ENCODE measurements at places on chromosomes 16 and 17.

GRCh38 chr17:77455111-77455890 is 314.5 kb downstream of the SEC14L1 start:
- no peak for DNase-seq

GRCh38 chr17:56994009-56994792 is 16.3 kb downstream of the SCPEP1 start:
- no peak for DNase-seq

- peak; percentile 99 for DNase-seq
Measured at GRCh38 chr17:35433075-35433894, 985 bp upstream of the SLFN12 start.

GRCh38 chr17:80220054-80220735 is at the start of the genes SGSH and SLC26A11:
Gene SGSH (minus strand): TSS chr17:80220333. CDS start chr17:80220313, 20 bp downstream.
Gene SLC26A11 (plus strand): TSS chr17:80220427. CDS start chr17:80221561, 1,134 bp downstream.
- no peak for DNase-seq

GRCh38 chr16:8375232-8375587 is 215.1 kb downstream of the TMEM114 start:
- DNase-seq: no peak
